Activated CD4-positive, CD25-positive, alpha-beta regulatory T cell (primary cell): ENCODE measurements at places on chromosomes 2 and 18.

DNA sequence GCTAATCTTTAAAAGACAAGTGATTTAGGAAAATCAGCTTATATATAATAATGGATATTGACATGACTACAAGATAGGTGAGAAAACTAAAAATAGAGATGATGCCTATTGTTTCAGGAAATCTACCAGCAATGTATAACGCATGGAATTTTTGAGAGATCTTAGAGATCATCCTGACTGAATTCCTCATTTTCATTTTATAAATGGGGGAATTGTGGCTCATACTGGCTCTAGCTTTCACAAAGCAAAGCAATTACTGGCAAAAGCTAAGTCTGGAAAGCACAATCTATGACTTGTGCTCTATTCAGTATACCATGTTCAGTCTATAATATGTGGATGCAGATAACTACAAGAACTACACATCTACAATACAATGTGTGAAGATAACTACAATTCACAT lies 51.9 kb upstream of the FANCL start:
- DNase-seq = no peak

- DNase-seq = no peak
Measured at GRCh38 chr2:78431241-78431640, 594.3 kb upstream of the REG3G start.

- DNase-seq = no peak
Measured at GRCh38 chr2:11363868-11364564, 19.6 kb upstream of the ROCK2 start.

DNA sequence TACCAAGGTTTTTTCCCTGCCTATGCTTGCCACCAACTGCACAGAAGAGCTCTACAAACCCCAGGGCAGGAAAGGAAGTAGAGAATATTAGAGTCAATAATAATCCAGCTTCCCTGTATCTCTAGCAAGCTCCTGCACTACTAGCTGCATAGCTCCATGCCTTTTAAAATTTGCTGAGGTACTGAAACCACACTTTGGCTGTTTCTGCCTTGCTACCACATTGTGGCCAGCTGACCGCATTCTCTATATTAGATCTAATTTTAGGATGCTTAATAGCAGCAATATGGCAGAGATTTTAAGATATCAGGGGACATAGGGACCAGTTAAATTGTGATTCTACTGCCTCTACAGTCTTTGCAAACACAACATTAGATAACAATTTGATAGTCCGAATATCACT lies 534.6 kb downstream of the MBD2 start:
- DNase-seq = no peak

- DNase-seq = no peak
Measured at GRCh38 chr2:39403311-39403710, 33.8 kb downstream of the MAP4K3 start.

DNA sequence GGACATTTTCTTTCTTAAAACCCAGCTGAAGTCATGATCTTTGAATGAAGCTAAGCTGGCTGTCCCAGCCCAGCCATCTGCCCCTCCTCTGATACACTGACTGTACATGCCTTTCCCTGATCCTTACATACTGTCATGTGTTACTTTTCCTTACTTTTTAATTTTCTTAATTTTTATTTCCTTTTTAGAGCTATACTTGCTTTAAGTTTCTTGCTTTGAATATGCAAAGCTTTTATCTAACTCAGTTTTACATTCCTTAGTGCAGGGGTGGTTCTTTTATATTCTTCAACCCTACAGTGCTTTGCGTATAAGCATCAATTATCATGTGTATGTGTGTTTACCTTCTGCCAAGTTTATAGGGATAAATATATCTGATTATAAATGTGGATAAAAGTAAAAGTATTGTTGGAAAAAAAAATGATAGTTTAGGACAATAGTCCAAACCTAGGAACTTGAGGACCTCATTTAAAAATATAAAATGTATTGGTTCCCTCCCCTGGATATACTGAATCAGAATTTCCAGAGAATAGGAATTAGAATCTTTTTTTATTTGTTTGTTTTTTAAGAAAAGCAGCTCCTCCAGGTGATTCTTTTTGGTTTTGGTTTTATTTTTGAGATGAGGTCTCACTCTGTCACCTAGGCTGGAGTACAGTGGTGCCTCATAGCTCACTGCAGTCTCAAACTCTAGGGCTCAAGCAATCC lies 17.8 kb downstream of the DDX1 start:
- DNase-seq = no peak

DNA sequence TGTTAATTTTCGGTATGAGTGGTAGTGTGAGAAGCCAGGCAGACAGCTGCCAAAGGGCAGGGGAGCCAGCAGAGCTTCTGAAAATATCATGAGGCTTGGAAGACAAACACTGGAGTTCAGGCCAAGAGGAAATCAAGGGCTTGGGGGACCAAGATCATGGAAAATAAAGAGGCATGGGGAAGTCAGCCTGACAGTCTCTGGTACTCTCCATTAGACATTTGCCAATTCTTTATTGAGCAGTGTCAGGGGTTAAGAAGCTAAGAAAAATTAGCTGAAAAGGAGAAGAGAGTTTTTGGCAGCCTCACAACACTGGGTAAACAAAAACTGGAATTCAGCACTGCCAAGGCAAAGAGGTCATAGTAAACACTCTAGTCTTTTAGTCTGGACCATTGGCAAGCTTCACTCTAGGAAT lies 612.7 kb downstream of the EPHA4 start:
- DNase-seq = no peak

DNA sequence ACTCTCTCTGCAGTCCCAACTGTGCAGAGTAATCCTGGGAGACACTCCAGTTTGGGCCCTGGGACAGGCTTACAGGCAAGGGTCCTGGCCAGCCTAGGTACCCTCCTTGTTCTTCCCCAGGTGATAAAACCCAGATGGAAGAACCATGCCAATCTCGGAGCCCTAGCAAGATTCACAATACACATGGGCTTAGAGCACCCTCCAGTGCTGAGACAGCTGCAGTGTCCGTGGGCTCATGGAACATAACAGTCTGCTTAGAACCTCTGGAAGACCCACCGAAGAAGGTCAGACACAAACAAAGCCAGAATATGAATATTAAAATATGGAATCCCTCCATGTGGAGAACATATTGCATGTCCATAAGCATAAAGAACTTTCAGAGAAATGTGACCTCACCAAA lies 568.1 kb downstream of the KCNJ3 start:
- no peak for DNase-seq

GRCh38 chr2:102187496-102188150 lies 800 bp downstream of the IL1RL2 start:
- peak; percentile 17 for DNase-seq

DNA sequence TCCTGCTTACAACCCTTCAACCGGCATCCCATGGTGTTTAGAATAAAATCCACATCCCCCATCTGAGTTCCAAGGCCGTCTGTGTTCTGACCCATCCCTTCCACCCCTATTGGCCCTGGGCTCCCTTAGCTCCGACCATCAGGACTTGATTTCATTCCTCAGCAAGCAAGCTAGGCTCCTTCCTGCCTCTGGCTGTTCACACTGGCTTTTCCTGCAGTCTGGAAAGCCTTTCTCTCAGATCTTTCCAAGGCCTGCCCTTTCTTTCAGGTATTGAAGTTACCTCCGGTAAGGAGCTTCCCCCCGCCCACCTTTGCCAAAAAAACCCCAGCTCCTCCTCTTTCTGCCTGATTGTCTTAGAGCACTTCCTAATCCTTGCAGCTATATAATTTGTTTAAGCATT lies 86.8 kb downstream of the CLIP4 start:
- no peak for DNase-seq

GRCh38 chr2:34176693-34177092 lies 577.6 kb upstream of the FAM98A start:
- DNase-seq = no peak

DNA sequence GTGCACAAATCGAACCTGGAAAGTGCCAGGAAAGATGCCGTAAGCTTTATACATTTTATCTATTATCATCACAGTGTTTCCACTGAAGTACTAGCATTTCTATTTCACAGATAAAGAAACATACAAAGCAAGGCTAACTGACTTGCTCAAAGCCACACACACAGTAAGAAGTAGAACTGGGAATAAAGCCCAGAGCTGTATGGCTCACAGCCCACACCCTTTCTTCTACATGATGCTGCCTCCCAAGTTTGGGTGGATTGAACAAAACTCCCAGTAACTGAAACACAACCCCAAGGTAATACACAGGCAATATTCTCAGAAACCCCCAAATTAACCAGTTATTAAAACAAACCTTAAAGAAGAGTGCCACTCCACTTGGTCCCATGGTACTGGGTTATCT lies 11.2 kb downstream of the SAP130 start:
- DNase-seq = no peak

GRCh38 chr2:5589183-5589582 lies 103.0 kb upstream of the SOX11 start:
- DNase-seq = no peak

DNA sequence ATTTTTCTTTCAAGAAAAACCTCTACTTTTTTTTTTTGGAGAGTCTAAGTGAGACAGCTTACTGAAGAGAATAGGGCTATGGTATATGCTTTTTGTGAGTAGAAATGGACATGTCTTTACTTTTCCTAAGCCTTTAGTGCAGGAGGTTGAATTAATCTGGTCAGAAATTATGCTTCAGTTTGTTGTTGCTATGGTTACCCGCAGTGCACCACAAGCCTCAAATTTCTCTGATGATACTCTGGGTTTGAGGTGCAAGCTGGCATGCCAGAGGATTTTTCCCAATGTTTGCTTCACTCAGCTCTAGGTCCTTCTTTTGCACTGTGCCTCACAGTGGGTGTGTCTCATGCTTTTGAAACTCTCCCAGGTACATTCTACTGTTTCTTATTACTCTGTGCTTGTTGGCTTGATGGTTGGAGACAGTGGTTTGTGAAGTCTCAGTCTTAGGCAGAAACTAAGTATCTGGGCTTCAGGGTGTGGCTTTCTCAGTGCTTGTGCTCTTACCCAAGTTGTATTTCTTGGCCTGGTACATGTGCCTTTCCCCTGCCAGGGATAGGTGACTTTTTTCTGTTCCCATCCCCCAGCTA lies 278.3 kb downstream of the RBM43 start:
- no peak for DNase-seq

- DNase-seq = no peak
Measured at GRCh38 chr18:45363196-45363595, 252.1 kb upstream of the SLC14A2 start.

- DNase-seq = no peak
Measured at GRCh38 chr2:17282826-17283225, 235.4 kb downstream of the RAD51AP2 start.

GRCh38 chr2:78811955-78812610 lies 213.4 kb upstream of the REG3G start:
- DNase-seq = no peak

DNA sequence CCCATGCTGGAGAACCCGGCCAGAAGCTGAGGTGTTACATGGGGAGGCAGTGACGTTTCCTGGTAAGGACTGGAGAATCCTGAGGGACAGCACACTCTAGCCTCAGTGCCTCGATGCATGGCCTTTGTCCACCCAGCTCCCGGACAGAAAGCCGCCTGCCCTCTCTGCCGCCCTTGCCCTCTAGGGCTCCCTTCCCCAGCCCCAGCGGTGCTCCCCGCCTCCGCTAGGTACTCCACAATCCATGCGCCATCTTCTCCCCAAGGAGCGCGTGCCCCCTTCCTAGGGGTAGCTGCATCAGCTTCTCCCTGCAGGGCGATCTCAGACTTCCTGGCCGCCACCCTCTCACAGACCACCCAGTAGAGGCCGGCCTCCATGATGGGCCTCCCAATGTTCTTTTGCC lies 251.6 kb downstream of the TWIST2 start:
- DNase-seq = no peak

DNA sequence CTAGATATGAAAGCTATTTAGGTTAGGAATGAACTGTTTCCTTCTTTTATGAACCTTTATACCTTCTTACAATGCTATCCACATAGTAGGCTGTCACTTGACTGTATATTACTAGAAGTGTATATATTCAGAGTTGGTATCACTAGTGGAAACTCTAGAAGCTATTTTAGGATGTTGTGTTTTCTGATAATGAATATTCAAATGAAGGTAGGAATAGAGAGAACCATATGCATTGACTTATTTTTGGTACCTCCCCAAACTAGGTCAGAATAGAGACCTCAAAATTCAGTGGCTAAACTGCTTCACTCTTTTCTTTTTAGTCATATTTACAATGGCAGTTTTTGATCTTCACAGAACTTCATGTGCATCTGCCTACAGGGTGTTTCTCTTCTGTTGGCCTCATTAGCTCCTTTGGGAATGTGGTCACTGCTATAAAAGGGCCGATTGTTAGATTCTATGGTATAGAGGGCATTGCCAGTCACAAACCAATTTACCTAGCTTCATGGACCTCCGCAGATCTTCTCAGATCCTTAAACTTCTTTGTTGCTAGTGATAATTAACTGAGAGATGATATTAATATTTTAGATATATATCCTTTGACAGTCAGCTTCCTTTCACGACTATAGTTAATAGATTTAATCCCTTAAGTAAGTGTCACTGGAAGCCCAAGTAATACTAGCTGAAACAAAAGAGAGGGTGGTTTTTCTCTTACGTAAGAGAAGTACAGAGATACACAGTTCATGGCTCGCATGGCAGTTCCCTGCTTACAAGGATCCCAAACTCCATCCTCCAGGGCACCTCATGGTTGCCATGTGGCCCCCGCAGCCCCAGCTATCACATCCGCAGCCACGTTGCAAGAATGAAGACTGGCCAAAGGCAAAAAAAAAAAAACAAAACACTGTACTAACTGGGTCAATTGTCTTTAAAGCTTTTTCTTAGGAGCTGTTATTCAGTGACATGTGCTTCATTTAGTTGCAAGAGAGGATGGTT lies 61.0 kb downstream of the TSPYL6 start:
- DNase-seq = no peak

DNA sequence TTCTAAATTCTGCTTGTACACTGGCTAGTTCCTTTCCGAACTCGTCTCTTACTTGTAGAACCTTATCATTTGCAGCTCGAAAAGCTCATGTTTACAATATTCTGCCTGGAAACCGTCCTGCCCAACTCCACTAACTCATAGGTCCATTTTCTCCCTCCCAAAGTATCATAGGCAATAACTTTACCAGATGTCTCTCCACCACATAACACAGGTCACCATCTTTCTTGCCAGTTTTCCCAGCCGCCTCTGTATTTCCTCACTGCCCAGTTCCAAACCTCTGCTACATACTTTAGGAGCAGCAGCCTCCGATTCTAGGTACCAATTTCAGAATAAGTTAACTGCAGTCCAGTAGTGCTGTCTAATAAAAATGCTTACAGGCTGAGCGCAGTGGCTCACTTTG lies 259.5 kb downstream of the GLI2 start:
- DNase-seq = no peak

DNA sequence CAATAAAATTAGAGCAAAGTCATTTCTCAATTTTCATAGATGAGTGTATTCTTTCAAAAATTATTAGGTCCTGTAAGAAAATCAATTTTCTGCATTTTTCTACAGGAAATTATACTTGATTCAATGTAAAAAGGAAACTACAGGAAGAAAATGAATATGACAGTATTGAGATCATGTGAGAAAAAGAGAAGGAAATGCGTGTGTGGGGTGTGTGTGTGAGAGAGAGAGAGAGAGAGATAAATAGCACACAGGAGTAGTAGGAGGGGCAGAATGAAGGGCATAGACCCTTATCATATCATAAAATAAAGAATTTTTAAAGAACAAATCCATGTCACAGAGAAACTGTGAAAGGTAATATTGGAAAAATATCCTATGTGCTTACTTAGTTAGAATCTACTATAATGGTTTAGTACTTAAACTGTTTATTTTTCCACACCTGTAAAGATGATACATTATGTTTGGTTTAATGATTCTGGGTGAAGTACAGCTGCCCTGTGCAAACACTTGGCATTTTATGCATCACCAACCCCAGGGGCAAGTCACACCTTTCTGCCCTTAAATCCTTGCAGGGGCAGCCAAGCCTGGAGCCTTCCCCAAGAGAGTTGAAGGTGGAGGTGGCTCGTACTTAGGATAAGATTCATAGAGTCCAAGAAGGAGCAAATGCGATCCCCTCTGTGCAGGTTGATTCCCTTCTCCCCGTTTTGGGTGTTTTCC lies 276.4 kb downstream of the TGIF1 start:
- no peak for DNase-seq

- no peak for DNase-seq
Measured at GRCh38 chr18:25100418-25100817, 251.5 kb downstream of the ZNF521 start.
